MG63 (cell line): ENCODE measurements at places on chromosomes 2 and 18.
A peak's percentile ranks its signal among the peaks of the same experiment; 100 is the strongest.

DNA sequence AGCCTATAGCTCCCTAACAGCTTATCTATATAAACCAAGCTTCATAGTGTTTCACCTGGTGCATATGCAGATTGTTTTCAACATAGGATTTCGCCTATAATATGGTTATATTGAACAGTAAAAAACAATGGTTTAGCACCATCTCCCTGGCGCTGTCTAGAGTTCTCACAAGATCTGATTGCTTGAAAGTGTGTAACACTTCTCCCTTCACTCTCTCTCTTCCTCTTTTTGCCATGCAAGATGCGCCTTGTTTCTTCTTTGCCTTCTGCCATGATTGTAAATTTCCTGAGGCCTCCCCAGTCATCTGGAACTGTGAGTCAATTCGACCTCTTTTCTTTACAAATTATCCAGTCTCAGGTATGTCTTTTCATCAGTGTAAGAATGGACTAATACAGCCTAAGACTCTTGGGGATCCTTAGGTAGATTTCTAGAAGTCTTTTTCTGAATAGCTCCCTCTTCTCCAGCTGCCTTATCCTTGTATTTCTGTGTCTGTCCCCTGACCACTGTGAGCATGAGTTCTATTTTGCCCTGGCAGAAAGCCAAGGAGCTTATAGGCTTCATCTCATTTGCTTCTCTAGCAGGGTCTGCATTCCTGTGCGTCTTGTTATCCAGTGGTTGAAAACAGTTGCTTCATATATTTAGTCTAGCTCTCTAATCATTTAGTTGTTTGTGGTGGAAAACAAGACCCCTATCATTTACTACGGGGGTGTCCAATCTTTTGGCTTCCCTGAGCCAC lies 401.6 kb downstream of the GPD2 start:
- DNase-seq: no peak

DNA sequence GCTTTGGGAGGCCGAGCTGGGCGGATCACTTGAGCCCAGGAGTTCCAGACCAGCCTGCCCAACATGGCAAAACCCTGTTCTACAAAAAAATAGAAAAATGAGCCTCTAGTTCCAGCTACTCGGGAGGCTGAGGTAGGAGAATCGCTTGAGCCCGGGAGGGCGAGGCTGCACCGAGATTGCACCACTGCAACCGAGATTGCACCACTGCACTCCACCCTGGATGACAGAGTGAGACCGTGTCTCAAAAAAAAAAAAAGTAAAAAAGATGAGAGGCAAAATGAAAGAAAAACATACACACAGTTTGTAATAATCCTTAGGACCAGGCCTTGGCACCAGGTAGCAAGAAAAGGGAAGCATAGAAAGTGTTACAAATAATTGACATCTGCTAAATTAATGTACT lies 22.0 kb downstream of the RBM43 start:
- DNase-seq: no peak

DNA sequence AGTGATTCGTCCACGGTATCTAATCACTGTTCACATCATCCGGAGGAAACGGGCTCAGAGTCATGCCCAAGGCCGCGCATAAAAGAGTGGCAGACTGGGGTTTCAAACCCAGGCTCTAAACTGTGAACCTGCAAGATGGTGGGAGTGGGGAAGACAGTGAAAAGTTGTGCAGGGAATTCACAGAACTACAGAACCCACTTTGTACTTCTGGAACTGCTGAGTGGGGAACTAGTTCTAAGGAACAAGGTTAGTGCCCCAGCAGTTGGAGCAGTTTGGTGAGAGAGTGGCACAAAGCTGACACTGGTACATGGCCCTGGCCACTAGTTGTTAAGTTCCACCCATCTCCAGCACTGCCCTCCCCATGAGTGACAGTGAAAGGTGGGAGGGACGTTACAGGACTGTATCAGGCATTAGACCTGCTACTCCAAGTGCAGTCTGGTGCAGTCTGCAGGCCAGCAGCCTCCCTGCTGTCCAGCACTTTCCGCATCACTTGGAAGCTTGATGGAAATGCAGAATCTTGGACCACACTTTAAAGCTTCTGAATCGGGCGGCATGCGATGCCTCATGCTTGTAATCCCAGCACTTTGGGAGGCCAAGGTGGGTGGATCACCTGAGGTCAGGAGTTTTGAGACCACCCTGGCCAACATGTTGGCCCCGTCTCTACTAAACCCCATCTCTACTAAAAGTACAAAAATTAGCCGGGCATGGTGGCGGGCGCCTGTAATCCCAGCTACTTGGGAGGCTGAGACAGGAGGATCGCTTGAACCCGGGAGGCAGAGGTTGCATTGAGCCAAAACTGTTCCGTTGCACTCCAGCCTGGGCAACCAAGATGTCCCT lies 47.3 kb downstream of the C2orf42 start:
- DNase-seq: peak; percentile 30

DNA sequence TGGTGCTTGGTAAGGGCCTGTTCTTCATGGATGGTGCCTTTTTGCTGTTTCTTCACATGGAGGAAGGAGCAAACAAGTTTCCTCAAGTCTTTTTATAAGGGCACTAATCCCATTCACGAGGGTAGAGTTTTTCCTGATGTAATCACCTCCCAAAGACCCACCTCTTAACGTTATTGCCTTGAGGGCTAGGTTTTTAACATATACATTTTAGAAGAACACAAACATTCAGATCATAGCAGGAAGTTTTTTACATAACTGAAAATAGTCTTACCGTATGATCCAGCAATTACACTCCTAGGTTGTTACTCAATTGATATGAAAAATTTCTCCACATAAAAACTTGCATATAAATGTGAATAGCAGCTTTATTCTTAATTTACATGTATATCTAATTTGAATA lies 976.3 kb downstream of the DSC3 start:
- DNase-seq: no peak

- DNase-seq: no peak
These were observed 9.6 kb upstream of the PROM2 start for GRCh38 chr2:95264624-95265023.

- DNase-seq: no peak
These were observed 42.0 kb downstream of the PKP4 start for GRCh38 chr2:158498749-158499136.

GRCh38 chr2:37870829-37871228 lies 54.3 kb upstream of the RMDN2 start:
- DNase-seq: peak; percentile 34

DNA sequence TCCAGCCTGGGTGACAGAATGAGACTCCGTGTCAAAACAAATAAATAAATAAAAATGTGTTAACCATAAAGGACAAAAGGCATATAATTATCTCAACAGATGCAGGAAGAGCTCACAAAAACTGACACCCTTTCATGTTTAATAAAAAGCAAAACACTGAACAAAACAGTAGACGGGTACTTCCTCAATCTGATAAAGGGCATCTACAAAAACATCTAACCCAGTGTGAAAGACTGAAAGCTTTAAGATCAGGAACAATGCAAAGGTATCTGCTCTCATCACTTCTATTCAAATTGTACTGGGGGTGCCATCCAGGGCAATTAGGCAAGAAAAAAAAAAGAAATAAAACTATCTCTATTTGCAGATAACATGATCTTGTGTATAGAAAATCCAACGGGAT lies 11.7 kb upstream of the NCL start:
- DNase-seq: no peak

DNA sequence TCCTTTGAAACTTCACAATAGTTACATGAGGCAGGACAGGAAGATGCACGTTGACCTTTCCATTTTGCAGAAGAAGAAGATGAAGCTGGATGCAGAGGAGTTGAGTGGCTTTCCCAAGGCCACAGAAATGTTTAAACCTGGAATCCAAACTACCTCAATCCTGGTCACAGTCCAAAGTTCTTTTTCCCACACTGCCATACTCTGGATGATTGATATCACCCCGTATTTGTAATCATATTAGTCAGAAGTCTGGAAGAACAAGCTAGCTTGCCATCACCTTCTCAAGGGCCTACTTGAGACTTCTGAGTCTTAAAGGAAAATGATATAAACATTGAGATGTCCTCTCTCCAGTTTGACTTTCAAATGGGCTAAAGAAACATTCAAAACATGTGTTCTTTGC lies 190.1 kb downstream of the LNPK start:
- DNase-seq: no peak

DNA sequence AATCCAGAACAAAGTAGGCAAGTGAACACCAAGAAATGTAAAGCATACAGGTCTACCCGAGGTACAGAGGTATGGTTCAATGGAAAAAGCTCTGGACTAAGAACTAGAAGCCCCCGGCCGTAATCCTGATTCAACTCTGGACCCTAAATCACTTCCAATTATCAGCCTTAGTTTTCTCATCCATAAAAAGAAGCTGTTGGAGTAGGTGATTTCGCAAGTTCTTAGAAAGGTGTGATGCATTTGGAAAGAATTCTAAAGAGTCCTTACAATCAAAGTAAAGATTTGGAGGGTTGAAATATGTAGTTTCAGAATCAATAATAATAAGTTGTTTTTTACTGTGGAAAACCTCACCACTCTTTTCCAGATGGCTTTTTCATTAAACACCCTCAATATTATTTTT lies 622.1 kb upstream of the ID2 start:
- no peak for DNase-seq

- DNase-seq: no peak
These were observed 320.0 kb downstream of the LRATD1 start for GRCh38 chr2:14952400-14952963.

GRCh38 chr2:238138331-238139195 lies at the start of gene KLHL30:
KLHL30 (plus strand) TSS chr2:238138668; CDS start chr2:238140755, 2,087 bp downstream.
- DNase-seq: no peak
